ENCODE measurements at places on chromosomes 5 and 9. TPM values are rescaled to one million over a fixed set of nuclear protein-coding genes. Genes with fewer than 3 reads are reported as not detected.

DNA sequence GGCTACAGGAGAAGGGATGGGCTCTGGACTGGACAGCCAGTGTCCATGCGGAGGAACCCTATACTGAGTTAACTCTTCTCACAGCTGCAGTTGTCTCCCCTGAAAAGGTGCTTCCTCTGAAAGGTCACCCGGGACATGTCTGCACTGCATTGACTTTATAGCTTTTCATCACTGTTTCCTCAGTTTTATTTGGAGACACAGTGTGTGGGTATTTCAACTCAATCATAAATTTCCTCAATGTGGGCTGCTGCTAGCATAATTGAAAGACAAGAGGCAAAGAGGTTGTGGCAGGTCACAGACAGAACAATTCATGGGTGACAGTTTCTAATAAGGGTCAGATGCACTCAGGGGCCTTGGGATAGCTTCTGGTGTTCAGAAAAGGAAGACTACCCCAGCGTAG, 336.8 kb downstream of the KDM4C start:
- no peak for DNase-seq

DNA sequence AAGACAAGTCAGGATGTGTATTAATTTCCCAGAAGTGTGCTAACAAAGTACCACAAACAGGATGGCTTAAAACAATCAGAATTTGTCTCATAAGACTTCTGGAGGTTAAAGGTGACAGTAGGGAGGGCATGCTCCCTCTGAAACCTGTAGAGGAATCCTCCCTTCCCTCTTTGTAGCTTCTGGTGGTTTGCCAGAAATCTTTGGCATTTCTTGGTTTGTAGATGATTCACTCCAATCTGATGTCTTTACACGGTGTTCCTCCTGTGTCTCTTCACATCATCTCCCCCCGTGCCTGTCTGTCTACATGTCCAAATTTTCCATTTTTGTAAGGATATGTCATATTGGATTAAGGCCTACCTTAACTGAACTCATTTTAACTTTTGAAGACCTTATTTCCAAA, 471.5 kb downstream of the ZNF608 start:
- peak; percentile 51 for DNase-seq

DNA sequence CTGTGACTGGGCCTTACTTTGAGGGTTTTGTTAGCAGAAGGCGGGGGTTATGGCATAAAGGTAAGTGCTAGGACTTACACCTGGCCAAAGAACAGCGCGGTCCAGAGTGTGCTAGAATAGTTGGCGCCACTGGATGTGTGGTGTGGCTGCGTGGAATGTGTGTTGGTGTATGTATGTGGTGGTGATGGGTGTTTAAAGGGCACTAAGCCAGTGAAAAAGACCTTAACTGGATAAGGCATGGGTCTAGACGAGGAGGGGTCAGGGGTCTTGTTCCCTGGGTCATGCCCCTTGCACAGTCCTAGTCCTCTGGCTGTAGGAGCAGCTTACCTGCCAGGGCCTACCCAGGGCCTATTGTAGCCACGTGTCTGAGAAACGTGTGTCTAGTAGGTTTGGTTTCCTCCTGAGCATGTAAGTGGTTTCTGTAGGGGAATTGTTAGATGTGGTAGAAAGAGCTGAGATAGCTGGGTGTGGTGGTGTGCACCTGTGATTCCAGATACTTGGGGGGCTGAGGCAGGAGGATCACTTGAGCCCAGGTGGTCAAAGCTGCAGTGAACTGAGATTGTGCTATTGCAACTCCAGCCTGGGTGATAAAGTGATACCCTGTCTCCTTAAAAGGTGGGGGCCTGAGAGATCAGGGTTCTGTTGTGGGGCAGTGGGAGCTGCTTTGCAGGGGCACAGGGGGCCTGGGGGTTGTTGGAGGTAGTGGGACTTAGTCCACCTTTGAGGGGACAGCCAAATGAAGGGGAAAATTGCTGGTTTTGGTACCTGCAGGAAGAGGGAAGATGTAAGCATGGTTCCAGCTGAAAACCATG, 55.2 kb downstream of the HSPA4 start:
- no peak for DNase-seq

Gene NSD1
- total RNA-seq, result 38.2 TPM

- DNase-seq, result no peak
Observed at GRCh38 chr5:126686451-126687126, 85.8 kb downstream of the PHAX start.

GRCh38 chr9:32698706-32699277, 63.3 kb upstream of the TAF1L start:
- peak; percentile 60 for DNase-seq

- no peak for DNase-seq
Observed at GRCh38 chr9:78970375-78970774, 601.4 kb upstream of the TLE4 start.

DNA sequence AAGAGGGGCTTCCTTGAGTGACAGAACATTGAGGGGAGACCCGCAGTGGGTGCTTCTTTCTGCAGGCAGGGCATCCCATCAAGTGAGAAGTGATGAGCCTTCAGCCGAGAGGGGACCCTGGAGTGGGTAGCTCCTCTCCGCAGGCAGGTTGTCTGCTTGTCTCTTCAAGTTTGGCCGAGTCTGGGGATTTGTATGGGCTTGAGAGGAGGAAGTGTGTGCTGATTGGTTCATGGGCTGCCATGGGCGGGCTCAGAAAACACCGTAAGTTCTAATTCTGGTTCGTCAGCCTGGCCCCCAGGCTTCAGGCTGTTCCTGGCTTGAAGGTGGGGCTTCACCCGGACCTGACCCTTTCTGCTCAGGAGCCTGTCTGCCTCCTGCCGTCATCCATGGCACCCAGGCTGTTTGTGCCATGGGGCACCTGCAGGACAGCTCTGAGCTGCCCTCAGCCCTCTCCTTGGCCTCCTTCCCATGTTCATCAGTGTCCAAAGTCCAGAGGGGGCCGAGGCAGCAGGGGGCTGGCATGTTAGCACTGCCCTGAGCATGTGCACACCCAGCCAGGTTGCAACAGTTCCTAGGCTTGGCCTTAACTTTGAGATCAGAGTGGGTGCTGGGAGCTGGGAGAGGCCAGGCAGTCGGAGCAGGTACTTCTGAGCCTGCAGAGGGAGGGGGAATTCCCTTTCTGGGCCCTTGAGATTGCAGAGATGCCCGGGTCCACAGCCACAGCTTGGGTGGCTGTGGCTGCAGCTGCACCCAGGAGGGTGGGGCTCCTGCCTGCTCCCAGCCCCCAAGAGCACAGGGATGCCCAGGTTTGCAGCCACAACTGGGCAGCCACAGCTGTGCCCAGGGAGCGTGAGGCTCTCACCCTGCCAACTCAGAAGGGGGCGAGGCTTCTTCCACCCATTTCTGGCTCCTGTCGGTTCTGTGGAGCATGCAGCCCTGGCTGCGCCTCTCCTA, 13.5 kb upstream of the DHFR start:
- peak; percentile 57 for DNase-seq

Measured in foreskin keratinocyte (primary cell).